ENCODE measurements at places on chromosomes 5 and 9.

DNA sequence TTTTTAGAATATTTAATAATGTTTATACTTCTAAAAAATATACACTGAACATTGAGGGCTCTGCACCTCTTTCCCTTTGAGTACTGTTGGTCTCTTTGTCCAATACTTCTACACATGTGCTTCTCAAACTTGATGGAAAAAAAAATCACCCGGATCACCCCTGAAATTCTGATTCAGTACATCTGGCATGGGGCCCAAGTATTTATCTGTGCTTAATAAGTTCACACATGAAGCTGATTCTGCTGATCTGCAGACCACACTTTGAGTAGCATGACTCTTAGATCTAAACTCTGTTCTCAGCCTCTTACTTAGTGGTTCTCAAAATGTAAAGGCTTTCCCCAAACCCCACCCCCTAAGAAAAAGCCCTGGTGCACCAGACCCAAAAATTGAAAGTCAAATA lies 12.0 kb downstream of the RUSC2 start:
- no peak for DNase-seq

GRCh38 chr9:68896486-68896885 lies 117.4 kb downstream of the PRKACG start:
- no peak for DNase-seq

DNA sequence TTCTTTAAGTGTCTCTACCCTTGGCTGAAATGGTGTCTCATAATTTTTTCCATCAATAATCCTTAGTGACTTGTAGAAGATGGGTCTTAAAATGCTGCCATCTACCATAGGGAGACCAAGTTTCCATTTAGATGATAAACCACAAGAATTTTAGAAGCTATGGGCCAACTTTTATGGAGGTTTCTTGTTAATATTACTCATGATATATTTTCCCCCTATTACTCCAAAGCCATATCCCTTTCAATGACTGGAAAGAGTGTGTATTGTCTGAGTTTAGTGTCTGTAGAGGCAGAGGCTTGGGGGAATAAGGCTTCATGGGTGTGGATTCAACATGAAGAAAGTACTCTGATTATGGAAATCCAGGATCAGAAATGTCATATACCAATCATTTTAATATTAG lies 507.3 kb upstream of the TNC start:
- no peak for DNase-seq

DNA sequence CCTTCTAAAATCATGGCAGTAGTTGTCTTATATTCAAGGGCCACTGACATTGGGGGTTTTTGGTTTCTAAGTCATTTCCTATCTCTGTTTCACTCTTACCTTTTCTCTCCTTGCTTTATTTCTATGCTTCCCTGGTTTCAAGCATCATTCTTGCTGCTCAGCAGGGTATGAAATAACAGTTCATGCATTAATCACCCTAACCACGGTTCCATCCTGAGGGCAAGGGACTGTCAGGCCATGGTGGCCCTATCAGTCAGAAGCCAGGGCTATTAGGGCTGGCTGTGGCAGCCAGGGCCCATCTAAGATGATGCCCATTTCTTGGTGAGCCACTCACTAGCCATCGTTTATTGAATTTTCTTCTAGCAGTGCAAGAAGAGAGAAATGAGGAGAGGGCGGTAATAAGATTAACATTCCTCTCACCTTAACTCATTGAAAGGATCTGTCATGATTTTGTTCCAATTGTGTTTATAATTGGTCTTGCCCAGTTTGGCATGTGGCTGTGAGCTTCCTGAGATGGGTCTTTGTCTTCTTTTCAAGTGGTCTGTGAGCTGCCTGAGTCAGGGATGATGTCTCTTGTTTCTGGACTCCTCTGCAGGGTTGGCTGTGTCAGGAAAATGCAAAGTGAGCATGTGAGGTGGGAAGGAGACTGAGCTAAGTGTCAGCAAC lies 45.2 kb downstream of the CYSTM1 start:
- DNase-seq = no peak

DNA sequence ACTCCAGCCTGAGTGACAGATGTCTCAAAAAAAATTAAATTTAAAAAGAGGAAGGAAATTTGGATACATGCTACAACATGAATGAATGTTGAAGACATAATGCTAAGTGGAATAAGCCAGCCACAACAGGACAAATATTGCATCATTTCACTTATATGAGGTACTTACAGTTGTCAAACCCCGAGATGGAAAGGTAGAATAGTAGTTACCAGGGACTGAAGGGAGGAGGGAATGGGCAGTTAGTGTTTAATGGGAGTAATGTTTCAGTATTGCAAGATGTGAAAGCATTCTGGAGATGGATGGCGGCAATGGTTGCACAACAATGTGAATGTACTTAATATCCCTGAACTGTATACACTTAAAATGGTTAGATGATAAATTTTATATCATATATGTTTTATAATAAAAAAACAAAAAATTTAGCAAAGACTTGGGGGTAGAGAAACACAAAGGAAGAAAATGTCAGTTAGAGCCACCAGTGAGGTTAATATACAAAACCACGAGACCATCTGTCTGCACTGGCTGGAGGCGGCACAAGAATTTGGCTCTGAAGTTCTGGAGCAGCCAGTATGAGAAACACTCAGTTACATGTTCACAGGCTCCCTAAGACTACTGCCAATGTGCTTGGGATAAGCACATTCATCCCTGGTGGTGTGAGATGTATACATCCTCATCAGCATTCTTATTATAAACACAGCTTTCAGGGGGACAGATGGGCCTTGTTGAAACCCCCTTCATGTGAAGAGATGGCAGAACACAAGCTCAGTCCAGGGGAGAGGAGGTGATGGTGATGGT lies 37.0 kb upstream of the RPS23 start:
- DNase-seq = no peak

GRCh38 chr5:115810761-115811160 lies 5.7 kb downstream of the CDO1 start:
- DNase-seq = no peak

DNA sequence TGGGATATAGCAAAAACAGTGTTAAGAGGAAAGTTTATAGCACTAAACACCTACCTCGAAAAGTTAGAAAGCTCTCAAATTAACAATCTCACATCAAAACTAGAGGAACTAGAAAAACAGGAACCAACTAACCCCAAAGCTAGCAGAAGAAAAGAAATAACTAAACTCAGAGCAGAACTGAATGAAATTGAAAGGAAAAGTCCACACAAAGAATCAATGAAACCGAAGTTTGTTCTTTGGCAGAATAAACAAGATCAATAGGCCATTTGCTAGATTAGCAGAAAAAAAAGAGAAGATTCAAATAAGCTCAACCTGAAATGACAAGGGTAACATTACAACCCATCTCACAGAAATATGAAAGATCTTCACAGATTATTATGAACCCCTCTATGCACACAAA lies 234.8 kb upstream of the ISL1 start:
- DNase-seq = no peak

GRCh38 chr9:104833696-104834095 lies 69.8 kb downstream of the NIPSNAP3B start:
- no peak for DNase-seq

- no peak for DNase-seq
These were observed 189.6 kb upstream of the SEMA6A start for GRCh38 chr5:116763987-116764866.

- no peak for DNase-seq
These were observed 364.2 kb downstream of the KIAA0825 start for GRCh38 chr5:94254214-94254613.

- peak; percentile 4 for DNase-seq
These were observed 66.8 kb downstream of the ARL15 start for GRCh38 chr5:54243483-54244080.

DNA sequence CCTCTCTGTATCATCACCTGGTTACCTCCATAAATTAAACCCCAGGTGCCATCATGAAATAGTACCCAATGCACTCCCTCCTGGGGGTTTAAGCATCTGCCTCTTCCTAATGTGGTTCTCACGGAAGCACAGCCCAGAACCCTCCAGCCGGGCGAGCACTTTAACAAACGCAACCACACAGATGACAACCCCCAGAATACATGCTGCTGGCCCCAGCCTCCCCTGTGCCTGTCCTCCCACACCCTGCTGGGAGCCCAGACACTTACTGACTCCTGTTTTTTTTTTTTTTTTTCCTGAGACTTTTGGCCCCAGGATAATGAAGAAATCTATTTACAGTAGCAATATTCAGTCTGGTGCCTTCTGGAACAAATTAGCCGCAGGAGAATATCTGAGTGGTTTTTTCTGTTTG lies 50.0 kb upstream of the COL5A1 start:
- DNase-seq = peak; percentile 98

DNA sequence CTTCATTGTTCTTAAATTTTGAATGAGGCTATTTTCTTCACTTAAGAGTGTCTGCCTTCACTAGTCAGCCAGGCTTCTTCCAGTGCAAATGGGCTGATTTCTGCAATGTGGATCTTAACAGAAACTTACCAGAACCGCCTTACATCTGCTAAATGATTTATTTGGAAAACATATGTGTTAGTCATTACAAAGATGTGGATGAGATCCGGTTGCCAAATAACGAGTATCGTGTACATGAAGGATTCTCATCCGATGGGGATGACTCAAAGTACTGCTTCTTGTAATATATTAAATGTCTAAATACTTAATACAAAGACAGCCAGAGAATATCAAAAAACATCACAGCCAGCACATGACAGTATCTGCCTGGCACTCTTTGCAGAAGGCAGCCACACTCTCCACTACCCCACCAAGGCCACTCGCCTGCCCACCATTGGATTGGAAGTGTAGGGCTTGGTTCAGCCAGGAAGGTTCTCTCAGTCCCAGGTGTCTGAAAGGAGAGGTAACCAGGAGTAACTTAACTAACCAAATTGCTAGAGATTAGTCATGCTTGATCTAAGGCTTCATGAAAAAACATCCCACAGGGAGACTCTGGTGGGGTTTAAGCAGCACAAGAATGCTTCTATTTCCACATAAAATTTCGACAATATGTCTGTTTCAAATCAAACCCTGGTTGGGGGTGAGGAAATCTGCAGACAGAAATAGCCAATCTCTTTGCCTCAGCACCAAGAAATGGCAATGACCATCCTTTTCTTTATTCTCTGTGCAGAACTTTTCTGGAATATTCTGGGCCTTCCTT lies 174.8 kb downstream of the GADD45G start:
- no peak for DNase-seq

DNA sequence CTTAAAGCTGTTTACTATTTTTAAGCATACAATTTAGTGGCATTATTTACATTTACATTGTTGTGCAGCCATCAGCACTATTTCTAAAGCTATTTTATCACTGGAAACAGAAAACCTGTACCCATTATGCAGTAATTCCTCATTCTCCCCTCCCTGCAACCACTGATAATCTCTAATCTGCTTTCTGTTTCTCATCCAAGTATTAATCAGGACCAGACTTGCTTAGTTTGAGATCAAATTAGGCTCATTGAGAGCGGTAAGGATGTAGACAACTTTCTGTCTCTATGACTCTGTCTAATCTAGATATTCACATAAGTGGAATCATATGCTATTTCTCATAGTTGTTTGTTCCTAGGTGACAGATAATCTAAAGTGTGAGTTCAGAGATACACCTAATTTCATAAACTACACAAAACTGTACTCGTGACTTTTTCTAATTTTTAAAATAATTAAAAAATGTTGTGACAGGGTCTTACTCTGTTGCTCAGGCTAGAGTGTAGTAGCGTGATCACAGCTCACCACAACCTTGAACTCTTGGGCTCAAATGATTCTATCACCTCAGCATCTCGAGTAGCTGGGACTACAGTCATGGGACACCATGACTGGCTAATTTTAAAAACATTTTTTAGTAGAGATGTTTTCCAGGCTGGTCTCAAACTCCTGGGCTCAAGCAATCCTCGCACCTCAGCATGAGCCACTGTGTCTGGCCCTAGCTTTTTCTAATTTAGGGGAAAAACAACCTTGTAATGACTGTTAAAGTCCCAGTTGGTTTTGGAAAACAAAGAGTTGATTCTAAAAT lies 37.6 kb downstream of the BDP1 start:
- DNase-seq = no peak

- DNase-seq = no peak
These were observed 149.1 kb upstream of the PIK3R1 start for GRCh38 chr5:68066277-68066955.

DNA sequence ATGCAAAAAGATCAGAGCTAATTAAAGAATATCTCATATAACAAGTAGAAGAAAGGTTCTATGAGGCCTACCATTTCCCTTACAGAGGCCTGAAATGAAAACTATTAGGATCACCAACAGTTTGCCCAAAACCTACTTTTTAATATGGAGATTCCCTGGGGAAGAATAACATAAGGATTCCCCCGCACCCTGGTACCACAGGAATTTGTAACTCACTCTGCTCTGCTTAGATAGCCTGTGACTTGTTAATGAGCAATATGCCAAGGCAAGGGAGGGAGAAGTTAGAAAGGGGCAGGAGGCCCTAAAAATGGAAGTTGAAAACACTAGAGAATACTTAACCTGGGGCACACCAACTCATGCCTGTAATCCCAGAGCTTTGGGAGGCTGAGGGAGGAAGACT lies 107.0 kb downstream of the CDH6 start:
- no peak for DNase-seq

DNA sequence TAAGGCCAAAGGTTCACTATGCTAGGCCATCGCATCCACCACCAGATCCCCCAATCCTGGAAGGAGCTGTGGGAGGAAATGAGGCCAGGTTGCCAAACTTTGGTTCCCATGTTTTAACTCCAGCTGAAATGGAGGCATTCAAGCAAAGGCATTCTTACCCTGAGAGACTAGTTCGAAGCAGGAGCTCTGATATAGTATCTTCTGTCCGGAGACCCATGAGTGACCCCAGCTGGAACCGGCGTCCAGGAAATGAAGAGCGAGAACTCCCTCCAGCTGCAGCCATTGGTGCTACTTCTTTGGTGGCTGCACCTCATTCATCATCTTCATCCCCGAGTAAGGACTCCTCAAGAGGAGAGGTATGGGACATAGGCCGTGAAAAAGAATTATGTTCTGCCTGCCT lies 75.6 kb downstream of the GAPVD1 start:
- no peak for DNase-seq

DNA sequence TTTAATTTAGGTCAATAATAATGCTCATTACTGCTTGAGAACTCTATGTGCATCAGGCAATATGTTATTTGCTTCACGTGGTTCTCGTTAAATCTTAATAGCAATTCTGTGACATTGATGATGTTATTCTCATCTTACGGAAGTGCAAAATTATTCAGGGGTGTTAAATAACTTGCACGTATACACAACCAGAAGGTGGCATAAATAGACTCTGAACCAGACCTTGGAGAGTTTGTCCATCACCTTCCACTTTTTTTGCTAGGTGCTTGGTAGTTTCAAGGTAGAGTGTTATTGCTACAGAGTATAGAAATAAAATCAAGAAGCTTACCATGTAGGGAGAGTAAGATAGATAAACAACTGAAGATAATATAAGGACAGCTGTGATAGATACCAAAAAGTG lies 23.6 kb upstream of the TNFAIP8 start:
- DNase-seq = no peak

DNA sequence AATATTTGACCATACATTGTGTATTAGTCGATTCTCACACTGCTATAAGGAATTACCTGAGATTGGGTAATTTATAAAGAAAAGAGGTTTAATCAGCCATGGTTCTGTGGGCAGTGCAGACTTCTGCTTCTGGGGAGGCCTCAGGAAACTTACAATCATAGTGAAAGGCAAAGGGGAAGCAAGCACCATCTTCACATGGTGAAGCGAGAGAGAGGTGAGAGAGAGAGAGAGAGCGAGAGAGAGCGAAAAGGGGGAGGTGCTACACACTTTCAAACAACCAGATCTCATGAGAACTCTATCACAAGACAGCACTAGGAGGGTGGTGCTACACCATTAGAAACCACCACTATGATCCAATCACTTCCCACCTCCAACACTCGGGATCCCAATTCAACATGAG lies 4.1 kb upstream of the GRAMD2B start:
- no peak for DNase-seq
